ENCODE measurements at places on chromosomes 2 and 18.

GRCh38 chr18:7568426-7568825 is 1.3 kb downstream of the PTPRM start:
- ATAC-seq: peak; percentile 10

- ATAC-seq: no peak
Observed at GRCh38 chr2:239433777-239434403, 33.1 kb upstream of the HDAC4 start.

GRCh38 chr2:179272406-179273192 is 8.0 kb upstream of the SESTD1 start:
- ATAC-seq: no peak

- no peak for ATAC-seq
Observed at GRCh38 chr18:63148449-63149301, 170.9 kb downstream of the BCL2 start.

- ATAC-seq: no peak
Observed at GRCh38 chr2:30218814-30219213, 12.5 kb upstream of the LBH start.

- ATAC-seq: peak; percentile 87
Observed at GRCh38 chr18:3604498-3605408, 154.8 kb downstream of the TGIF1 start.

DNA sequence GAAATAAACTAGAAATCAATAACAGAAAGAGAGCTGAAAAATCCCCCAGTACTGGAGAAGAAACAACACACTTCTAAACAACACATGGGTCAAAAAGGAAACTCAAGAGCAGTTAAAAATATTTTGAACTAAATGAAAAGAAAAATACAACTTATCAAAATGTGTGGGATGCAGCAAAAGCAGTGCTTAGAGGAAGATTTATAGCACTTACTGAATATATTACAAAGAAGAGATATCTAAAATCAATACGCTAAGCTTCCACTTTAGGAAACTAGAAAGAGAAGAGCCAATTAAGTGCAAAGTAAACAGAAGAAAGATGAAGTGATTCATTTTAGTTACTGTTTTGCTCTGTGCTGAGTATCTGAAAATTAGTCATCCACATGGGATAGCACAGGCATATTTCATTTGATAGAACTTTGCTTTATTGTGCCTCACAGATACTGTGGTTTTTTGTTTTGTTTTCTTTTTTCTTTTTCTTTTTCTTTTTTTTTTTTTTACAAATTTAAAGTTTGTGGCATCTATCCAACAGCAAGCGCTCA is 17.0 kb downstream of the TGFA start:
- ATAC-seq: no peak

DNA sequence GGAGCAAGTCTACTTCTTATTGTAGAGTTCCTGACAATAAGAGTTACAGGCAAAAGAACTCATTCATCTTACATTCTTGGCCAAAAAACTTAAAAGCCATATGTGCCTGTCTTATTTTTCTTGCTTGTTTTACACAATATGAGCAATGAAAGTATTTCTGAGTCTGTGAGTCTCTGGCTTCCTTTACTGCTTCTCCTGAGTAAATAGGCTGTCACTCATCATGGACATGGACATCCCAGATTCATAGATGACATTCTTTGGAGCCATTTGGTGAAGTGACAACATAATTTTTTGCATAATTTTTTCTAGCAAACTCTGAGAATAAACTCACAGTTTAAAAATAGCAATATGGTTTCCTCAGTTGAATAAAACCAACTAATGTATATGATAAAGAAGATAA is 179.3 kb downstream of the SNTG2 start:
- no peak for ATAC-seq

- ATAC-seq: no peak
Observed at GRCh38 chr2:160482673-160483072, 10.9 kb downstream of the RBMS1 start.

DNA sequence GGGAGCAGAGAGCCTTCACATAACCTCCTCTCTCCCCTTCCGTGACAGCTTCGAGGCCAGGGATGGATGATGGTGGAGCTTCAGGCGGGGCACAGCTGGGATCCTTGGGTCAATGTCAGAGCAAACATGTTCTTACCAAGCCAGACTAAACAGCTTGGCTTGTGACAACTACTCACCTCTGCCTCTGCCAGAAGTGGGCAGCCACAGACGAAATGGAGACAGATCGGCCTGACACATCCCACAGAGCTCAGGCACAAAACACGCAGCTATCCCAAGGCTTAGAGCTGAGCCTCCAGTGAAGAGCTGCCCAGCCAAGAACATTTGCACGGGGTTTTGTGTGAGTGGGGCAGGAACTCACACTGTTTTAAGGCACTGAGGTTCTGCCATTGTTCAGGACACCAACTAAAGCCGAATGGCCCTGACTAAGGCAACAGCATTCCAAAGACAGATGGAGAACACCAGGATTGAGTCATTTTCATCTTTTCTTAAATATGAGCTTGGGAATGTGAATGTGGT is 12.8 kb downstream of the PXDN start:
- ATAC-seq: no peak

DNA sequence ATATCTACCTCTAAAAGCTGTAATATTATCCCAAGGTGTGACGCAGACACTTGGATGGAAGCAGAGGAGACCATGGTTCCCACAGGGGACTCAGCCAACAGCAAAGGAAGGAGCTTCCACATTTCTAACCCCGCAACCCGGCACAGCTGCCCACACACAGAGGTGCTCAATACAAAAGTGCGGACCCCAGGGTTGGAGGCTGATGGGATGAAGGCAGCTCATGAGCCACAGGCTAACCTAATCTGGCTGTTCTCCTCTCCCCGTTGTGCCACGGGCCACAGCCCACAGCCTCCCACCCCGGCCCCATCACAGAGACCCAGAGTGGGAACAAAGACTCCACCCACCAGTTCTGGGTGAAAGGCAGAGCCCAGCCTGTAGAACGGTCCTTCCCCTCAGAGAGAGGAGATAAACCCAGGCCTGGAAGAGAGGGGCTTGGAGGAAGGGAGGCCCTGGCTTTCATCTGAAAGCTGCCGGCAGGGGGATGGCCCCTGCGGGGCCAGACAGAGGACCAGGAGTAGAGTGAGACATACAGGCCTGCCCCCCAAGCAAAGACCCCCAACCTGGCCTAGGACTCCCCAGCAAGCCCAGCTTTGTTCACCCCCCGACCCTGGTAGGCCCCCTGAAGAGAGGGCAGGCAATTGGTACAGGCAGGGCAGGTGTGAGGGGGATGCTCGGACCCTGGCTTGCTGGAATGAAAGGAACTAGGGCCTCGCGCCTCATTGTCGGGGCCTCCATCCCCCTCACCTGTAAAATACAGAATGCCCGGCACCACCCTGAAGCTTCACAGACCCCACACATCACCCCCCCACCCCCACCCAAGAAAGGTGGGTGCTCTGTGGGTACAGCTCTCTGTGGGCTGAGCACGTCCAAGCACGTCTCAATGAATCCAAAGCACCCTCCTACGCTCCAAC is 6.9 kb downstream of the RAB17 start:
- ATAC-seq: no peak

DNA sequence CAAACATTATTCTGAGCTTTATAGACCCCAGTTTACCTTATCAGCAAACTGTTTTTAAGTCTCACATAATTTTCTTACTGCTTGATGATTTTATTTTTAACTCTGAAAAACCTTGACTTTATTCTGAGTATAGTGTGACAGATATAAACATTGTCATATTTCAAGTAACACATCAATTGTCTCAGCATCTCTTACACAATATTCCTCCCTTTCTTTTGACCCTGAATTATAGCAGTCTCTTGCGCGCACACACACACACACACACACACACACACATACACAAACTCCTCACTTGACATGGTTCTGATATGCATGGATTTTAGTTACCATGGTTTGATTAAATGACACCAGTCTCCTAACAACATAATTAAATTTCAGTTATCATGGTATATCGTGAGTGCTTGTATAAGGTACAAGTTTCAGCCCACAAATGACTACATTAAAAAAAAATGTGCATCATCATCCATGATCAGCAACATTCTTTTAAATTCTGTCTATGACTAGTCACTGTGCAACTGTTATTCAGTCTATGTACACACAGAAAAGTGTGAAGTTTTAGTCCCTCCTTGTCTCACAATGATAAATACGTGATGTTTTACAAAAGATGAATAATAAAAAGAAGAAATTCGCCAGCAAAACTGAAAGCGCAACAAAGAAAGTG is 39.5 kb upstream of the TACR1 start:
- no peak for ATAC-seq

DNA sequence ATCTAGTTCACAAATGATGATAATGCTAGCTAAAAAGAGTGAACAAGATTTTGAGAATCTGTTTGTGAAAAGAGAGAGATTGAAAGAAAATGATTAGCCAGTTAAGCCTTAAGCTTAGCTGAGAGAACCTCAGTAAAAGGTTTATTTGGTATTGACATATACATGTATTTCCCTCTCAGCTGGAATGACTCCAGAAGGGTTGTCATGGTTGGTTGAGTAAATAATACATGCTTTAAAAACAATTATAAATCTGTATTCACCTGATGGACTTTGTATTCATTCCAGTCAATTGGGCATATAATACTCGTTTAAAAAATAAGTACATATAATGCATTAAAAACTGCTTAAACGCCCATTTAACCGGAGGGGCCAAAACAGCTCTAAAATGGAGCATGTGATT is 181.4 kb downstream of the GRB14 start:
- ATAC-seq: no peak

- peak; percentile 87 for ATAC-seq
Observed at GRCh38 chr2:56183643-56184499, at the start of gene CCDC85A. CCDC85A (plus strand) TSS chr2:56183990; CDS start chr2:56184625, 635 bp downstream.

DNA sequence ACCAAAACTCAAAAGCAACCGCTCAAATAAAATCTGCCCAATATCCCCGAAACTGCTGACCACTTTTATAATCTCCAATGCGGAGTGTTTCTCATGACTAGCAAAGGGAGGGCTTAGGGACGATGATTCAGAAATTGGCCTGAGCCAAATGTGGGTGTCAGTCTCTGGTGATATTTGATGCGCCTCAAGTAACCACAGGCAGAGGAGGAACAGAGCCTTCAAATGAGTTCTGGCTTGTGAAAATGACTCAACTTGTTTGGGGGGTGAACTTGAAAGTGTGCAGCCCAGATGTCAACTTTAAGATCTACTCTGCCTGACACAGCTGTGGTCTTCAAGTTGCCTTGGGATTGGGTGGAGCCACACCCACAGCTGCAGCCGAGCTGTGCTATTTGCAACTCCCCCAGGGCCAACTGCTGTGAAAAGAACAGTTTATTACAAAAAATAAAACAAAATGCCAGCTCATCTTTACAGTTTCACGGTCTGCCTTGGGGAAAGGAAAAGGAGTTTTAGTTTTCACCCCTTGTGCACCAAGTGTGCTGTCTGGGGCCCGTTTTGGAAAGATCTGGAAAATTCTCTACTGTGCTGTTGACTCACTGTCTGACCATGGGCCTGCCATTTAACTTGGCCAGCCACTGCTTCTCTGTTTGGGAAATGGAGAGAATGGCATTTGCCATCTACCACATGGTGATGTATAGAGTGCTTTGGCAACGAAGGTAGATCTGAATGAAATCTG is 222.1 kb downstream of the MTX2 start:
- ATAC-seq: peak; percentile 87

GRCh38 chr2:219684721-219685689 is 57.6 kb downstream of the SLC4A3 start:
- peak; percentile 94 for ATAC-seq

DNA sequence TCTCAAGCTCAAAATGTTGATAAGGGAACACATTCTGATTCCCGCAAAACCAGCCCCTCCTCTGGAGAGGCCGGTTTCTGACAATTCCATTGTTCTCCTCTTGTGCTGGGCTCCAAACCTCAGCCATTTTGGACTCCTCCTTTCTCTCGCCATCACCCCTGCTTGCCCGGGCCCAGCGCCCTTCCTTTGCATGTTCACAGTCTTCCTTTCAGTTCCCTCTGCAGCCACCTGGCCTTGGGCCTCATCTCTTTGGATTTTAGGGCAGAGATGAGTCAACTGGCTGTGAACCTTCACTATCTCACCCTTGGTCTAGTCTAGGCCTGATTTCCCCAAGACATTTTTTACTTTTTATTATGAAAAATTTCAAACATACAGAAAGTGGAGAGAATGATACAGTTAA is 155.9 kb upstream of the MAP3K20 start:
- ATAC-seq: peak; percentile 61

GRCh38 chr2:205496370-205496769 is 185.9 kb upstream of the NRP2 start:
- no peak for ATAC-seq

GRCh38 chr18:7336623-7337022 is 105.7 kb downstream of the LRRC30 start:
- ATAC-seq: no peak

- no peak for ATAC-seq
Observed at GRCh38 chr18:7206217-7206616, 24.7 kb upstream of the LRRC30 start.

Measured in stimulated activated memory B cell treated with anti-CD40 and anti-IgM and Interleukin-4, amounts not matched to agents 10 μg/mL and 1 μg/mL and 100 μg/mL, for 72 hours (primary cell).